Activated CD4-positive, alpha-beta T cell treated with anti-CD3 and anti-CD28 coated beads, Interleukin-2, amount 10 ng/mL, durations not matched to agents 24 days and 14 days (primary cell): ENCODE measurements at places on chromosomes 2 and 18. TPM values are rescaled to one million over a fixed set of nuclear protein-coding genes. Genes with fewer than 3 reads are reported as not detected.

Gene RAB6C
- total RNA-seq: not detected in 2 replicates

Gene CFAP65
- not detected in 2 replicates for total RNA-seq

Gene MAL
- total RNA-seq: 166 and 167 TPM in 2 replicates

- DNase-seq: no peak
- H3K27ac ChIP-seq: no peak overlapping the region
- no peaks in the 10 kb centered on the region for H3K27me3 ChIP-seq
- no peaks in the 10 kb centered on the region for H3K4me1 ChIP-seq
These were observed 280.9 kb downstream of the PTPRM start for GRCh38 chr18:7848054-7848412.

DNA sequence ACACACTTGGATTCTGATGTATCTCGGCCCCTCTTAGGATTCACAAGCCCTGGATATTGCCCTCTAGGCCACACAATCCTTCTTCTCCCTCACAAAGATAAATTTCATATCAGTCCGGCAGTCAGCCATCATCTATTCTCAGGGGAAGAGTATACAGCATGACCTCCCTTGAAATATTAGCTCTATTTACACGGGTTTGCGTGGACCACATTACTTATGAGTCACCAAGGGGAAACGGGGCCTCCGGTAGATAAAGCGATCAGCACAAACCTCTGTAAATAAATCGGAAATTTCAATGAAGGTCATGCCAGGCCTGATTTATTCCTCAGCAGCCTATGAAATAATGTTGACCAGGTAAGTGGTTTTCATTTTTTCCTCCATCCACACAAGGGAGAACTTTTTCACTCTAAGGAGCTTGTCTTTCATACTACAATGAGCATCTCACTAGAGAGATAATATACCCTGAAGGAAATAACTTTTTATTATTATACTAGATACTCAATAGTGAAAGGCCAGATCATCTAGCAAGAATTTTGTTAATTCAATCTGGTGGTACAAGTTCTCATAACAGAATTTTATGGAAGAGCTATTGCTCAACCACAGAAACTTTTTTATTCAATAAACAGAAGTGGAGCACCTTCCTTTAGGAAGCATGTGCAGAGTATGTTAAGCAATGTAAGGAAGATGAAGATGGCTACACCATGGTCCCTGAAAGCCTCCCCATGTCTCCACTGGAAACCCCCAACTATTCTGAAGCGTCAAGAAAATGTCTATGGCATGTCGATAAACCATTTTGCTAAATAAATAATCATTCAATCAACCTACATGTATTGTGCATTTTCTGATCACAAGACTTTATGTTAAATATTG is 125.2 kb upstream of the PIK3C3 start:
- no peaks in the 10 kb centered on the region for H3K4me1 ChIP-seq
- H3K4me3 ChIP-seq: no peak overlapping the region
- H3K27me3 ChIP-seq: no peaks in the 10 kb centered on the region
- no peaks in the 10 kb centered on the region for H3K36me3 ChIP-seq
- no peak for DNase-seq

DNA sequence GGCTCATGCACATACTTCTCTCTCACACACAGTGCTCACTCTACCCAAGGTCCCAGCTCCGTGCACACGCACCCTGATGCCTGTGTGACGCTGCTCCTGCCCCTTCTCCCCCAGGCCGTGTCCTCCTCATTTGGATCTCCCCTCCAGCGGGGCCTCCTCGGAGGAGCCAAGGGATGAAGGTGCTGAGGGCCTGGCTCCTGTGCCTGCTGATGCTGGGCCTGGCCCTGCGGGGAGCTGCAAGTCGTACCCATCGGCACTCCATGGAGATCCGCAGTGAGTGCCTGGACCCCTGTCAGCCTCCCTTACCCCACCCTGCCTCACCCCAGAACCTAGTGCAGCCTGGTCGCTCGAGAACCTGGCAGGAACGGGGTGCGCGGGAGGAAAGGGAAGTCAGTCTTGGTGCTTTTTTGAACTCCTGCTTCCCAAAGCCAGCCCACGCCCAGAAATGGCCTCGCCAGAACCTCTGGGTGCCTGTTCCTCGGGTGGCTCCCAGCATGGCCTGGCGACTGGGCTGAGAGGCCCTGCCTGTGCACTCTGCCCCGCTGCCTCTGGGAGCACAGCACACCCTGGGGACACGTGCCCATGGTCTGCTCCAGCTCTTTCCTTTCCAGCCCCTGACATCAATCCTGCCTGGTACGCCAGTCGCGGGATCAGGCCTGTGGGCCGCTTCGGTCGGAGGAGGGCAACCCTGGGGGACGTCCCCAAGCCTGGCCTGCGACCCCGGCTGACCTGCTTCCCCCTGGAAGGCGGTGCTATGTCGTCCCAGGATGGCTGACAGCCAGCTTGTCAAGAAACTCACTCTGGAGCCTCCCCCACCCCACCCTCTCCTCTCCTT is at the start of gene PRLH:
PRLH (plus strand) TSS at position 174 of the 835 bp plus-strand sequence; CDS start at position 174, 0 bp downstream.
- H3K27ac ChIP-seq: no peak within 1 kb of the TSS
- no peak for DNase-seq
- no peak within 1 kb of the TSS for H3K4me3 ChIP-seq

GRCh38 chr18:54673936-54674335 is 82.9 kb downstream of the DYNAP start:
- no peak overlapping the region for H3K27ac ChIP-seq
- H3K27me3 ChIP-seq: peaks cover 2% of the 10 kb centered on the region
- H3K4me3 ChIP-seq: no peak overlapping the region
- H3K36me3 ChIP-seq: no peaks in the 10 kb centered on the region

Gene SCN3A
- total RNA-seq: 0.05 TPM in 1 of 2 replicates, not detected in the other

- H3K27ac ChIP-seq: no peak overlapping the region
- H3K27me3 ChIP-seq: no peaks in the 10 kb centered on the region
- H3K4me1 ChIP-seq: no peaks in the 10 kb centered on the region
- DNase-seq: no peak
- no peak overlapping the region for H3K4me3 ChIP-seq
These were observed 22.5 kb downstream of the ASB1 start for GRCh38 chr2:238449241-238449640.

DNA sequence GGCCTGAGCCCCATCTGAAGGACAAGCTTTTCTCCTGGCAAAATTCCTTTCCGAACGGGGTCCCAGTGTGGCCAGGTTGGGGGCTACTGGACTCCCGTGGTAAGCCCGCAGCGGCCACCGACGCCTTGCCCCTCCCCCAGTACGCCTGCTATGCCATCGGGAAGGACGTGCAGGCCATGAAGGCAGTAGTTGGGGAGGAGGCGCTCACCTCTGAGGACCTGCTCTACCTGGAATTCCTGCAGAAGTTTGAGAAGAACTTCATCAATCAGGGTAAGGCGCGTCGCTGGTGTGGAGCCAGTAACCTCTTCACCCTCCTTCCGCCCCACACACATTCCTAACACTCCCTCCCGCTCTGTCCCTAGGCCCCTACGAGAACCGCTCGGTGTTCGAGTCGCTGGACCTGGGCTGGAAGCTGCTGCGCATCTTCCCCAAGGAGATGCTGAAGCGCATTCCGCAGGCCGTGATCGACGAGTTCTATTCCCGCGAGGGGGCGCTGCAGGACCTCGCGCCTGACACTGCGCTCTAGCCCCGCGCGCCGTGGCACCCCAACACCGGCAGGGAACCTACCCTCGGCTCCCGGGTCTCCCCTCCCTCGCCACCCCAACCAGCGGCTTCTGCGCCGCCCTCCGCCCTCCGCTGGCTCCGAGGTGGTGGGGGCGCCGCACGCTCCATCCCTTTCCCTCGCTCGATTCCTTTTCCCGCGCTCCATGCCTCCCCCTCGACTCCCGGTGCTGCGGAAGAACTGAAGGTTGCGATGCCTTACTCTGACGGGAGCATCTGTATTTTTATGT is 13.6 kb upstream of the ANKRD53 start:
- no peaks in the 10 kb centered on the region for H3K36me3 ChIP-seq
- H3K4me1 ChIP-seq: peaks cover 7% of the 10 kb centered on the region
- no peak overlapping the region for H3K27ac ChIP-seq
- peak; percentile 95 for DNase-seq
